Stimulated activated CD4-positive, alpha-beta T cell treated with anti-CD3 and anti-CD28 coated beads, Interleukin-15, amount 100 ng/mL, for 1 hour (primary cell): ENCODE measurements at places on chromosomes 1 and 21.

DNA sequence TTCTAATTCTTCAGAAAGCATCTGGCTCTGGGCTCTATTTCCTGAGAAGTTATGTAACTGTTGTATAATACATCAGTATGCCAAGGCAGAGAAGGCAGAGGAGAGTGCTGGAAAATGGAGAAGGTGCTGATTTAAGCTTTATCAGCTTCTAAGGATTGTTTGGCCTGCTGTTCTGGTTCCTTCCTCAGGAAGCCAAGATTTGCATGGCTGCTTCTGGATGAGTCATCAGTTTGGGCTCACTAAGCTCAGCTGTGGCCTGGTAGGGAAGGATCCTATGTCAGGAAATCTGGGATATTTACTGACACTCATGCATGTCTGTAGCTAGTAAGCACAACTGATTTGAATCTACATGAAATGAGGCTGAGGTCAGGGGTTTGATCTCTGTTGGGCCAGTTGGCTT is 73.2 kb upstream of the ADGRL4 start:
- no peak for DNase-seq

DNA sequence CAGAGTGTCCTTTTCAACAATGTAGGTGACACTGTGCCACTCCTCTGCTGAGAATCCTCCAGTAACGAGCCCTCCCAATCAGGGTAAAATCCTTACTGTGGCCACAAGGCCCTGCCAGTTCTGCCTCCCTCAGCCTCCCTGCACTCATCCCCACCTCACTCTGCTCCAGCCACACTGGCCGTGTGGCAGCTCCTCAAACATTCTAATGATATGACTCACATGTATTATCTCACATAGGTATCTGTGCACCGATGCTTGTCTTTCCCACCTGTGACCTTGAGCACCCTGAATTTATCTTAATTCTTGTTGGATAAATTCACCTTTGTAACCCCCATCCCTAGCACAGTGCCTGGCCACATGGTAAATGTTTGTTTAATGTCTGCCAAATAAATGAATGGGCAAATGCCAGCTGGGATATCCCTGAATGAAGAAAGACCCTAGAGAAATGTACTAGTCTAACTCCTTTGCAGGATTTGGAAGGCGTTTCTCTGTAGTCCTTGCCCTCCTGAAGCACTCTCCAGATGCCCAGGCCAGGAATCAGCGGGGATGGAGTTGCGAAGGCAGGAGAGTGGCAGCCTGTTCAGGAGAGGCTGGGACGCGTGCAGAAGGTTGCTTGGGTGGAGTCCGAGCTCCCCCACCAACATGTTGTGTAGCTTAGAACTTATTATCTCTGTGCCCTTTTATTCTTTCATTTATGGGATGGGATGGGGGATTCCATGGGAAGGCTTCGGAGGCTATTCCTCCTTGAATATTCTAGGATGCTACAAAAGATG is 106.0 kb downstream of the TMEM53 start:
- no peak for DNase-seq

GRCh38 chr1:156121457-156121856 is 6.9 kb downstream of the LMNA start:
- DNase-seq = no peak

- DNase-seq = no peak
These were observed at the start of gene RHBDL2 for GRCh38 chr1:38941527-38942019. Gene RHBDL2, minus strand, starts transcription at chr1:38941830. Its CDS starts 22,618 bp downstream, at chr1:38919212.

- no peak for DNase-seq
These were observed 37.3 kb upstream of the ZC3H12A start for GRCh38 chr1:37437087-37437486.

DNA sequence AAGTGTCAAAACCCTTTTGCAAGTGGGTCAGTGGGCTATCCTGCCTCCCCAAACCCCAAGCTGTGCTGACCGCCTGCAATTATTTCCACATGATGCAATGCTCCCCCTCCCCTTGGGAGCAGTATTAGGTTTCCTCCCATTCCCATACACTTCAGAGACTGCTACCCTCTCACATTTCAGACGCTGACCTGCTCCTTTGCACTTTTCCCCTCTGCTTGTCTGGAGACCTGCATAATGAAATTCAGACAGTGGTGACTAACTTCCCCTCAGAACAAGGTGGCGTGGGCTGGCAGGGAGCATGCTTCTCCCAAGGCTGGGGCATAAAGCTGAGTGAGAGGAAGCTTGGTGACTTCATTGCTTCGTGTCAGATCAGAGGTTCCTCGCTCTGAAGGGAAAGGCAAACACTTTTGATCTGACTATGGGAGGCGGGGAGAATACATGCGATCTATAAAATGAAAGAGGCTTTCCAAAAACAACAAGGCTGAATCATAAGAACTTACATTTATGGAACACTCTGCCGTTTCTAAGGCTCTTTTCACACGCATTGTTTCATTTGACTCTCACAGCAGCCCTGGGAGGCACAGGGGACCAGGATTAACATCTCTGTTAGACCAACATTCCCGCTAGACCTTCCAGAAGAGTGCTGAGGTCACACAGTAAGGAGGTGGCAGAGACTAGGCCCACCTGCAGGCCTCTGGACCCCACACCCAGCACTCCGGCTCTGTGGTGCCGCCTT is 27.5 kb upstream of the ROR1 start:
- no peak for DNase-seq

- DNase-seq = no peak
These were observed 240.1 kb downstream of the NPHP4 start for GRCh38 chr1:5751833-5752745.

GRCh38 chr1:19532519-19532918 is 47.2 kb upstream of the CAPZB start:
- no peak for DNase-seq

GRCh38 chr1:201989354-201990128 is 7.1 kb downstream of the RNPEP start:
- no peak for DNase-seq

DNA sequence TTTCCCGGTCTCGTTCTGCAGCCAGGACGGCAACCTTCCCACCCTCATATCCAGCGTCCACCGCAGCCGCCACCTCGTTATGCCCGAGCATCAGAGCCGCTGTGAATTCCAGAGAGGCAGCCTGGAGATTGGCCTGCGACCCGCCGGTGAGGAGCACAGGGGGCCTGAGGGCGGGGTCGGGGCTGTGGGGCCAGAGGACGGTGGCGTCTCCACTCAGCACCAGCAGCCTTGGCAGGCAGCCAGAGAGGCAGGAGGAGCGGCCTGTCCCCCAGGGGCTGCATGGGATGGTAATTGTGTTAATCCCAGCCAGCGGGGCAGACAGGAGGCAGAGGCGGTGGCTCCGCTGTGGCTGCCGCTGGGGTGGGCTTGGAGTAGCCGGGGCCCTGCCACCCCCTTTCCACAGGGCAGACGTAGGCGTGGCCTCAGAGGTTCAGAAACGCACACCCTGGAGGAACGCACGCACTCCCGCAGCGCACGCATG is 12.1 kb downstream of the SAMD11 start:
- no peak for DNase-seq

- DNase-seq = no peak
These were observed 2.7 kb upstream of the EDEM3 start for GRCh38 chr1:184757406-184757805.

GRCh38 chr1:30588311-30589073 is 134.9 kb downstream of the MATN1 start:
- no peak for DNase-seq

GRCh38 chr1:177091040-177091439 is 73.5 kb downstream of the ASTN1 start:
- DNase-seq = no peak

GRCh38 chr1:6495041-6495441 is 3.6 kb upstream of the PLEKHG5 start:
- no peak for DNase-seq

DNA sequence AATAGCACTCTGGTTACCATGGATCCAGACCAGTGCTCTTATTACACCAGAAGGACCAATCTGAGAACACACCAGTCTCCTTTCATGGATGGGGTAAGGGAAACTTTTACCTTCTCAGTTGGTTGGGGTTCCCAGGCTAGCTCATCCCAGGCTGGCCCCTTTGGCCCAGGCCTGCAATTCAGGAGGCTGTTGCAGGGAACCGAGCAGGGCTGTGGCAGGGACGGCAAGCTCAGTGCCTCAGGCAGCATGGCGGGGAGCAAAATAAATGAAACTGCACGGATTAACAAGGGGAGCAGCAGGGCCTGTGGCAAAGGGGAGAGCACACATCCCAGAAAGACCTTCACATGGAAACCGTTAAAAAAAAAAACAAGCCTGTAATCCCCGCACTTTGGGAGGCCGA is 57.0 kb downstream of the DMRTB1 start:
- DNase-seq = no peak

GRCh38 chr1:72526926-72527325 is 244.6 kb upstream of the NEGR1 start:
- DNase-seq = no peak

DNA sequence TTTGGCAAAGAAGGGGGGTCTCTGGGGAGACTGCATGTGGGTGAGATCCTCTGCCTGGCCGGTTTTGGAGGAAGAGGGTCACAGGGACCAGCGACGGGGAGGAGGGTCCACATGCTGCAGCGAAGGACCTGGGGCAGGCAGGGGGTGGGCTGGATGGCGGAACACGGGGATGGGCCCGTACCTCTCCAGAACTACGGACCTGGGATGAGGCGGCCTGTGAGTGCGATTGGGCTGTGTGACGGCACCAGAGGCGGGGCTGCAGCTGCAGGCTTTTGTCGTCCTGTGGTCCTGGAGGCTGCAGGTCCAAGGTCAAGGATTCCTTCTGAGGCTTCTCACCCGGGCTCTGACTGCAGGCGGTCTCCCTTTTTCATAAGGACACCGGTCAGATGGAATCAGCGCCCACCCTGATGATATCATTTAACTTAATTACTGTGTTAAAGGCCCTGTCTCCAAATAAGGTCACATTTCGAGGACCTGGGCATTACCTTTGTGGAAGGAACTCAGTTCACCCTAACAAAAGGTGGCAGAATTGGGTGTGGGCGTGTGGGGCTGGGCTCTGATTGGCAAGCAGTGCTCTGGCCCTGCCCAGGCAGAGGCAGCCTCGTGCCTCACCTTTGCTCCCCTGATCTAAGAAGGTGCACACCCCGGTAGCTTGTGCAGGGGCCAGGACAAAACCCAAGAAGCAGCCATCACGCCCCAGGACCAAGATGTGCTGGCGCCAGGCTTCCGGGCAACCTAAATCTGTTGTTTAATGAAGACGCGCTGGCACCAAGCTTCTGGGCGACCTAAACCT is 60.0 kb upstream of the TRAPPC10 start:
- DNase-seq = no peak

- no peak for DNase-seq
These were observed 18.9 kb upstream of the IPP start for GRCh38 chr1:45769261-45769932.

DNA sequence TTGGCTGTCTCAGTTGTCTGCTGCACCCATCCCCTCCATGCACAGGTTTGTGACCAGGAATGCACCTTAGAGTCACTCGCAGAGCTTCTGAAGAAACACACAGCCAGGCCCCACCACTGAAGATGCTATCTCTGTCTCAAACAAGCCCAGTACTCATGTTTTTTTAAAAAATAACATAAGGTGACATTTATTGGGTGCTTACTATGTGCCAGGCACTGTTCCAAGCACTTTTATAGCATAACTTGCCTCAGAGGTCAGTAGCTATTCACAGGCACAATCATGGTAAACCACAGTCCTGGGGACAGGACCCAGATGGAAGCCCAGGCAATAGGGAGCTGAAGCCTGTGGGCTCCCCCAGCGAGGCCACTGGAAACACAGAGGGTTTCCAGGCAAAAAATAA is 8.8 kb upstream of the ATP13A2 start:
- DNase-seq = no peak

GRCh38 chr1:107276247-107276646 is 135.4 kb downstream of the NTNG1 start:
- DNase-seq = no peak

DNA sequence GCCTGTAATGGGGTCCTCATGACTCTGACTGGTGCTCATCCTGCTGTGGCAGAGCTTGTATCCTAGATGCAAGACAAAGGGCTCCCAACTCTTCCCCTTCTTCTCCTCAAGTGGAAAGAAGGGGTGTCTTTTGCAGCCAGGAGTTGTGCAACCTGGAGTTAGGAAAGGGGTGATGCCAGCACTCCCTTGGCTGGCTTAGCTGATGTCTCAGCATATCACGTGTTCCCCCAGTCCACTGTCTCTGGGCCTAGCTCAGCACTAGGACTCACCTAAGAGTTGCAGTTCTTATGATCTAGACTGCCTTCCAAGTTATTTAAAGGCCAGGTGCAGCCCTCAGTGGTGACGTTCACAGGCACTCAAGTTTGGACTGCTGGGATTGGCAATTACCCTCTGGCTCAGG is 146.2 kb upstream of the GORAB start:
- DNase-seq = no peak

DNA sequence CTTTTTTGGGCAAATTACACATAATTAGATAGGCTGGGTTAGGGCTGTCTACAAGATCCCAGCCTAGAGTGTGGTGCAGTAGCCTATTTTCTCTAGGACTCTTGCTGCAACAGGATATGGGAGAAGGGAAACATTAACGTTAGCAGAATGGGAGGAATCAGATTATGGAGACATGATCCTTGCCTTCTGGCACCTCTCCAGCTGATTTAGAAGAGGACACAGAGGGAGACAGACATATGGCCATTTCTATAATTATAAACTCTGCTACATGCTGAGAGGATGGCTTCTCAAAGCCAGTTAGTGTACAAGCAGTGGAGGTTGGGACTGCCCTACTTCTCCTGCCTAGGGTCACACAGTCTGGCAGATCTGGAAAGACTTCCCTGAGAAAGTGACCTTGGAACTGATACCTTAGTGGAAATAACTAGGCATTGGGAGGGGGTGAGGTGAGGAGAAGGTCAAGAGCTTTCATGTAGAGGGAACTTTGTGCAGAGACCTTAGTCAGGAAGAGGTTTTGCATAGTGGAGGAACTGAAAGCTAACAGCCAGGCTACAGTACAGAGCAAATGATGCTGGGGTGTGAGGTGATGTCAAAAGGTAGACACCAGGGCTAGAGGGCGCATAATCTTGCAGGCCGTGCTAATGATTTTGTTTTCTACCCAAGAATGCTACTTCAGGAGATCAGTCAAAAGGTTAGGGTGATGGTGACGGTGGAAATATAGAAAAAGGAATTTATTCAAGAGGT is 1.2 kb upstream of the CD1D start:
- DNase-seq = no peak

DNA sequence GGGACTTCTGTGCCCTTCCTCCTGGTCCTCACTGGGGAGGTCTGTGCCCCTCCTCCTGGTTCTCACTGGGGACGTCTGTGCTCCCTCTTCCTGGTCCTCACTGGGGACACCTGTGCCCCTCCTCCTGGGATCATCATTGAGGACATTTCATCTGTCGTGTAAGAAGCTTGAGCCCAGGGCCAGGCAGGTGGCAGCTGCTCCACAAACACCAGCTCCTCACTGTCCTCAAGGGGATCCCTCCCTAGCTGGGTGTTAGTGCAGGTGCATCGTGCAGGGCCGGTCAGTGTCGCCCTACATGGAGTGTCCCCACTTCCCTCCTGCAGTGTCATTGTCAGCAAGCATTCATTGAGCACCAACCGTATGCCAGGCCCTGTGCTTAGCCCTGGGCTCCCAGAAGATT is 312.7 kb downstream of the PTPRU start:
- DNase-seq = no peak
